ENCODE measurements at places on chromosomes 12 and 14.

- DNase-seq = no peak
These were observed 54.3 kb downstream of the DRAM1 start for GRCh38 chr12:101931498-101932326.

DNA sequence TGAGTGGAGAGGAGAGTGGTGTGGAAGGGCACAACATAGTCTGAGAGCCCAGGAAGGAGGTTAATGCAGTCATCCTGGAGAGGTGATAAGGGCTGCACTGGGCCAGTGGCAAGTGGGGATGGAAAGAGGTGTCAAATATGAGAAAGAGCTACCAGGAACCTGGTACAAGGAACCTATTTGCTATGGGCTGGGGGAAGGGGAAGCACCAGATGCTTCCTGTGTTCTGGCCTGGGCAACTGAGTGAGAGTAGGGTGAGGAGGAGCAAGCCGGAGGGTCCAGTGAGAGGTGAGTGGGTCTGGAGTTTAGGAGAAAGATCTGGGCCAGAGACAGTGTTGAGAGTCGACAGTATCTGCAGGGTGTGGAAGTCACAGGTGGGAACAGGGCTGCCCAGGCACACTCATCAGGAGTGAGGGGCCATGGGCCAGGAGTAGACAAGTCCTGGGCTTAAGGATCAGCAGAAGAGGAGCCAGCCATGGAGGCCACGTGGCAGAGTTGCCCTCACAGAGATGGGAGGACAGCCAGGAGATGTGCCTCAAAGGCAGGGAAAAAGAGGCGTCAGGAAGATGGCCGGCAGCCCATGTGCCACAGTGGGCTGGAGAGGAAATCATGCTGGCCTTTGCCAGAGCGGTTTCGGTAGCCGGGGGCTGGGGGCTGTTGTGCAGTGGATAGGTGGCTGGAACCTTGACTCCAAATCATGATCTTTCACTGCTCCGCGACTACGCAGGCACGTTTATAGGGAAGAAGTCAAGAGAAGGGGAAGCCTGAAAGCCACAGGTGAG, 2.9 kb upstream of the AQP6 start:
- DNase-seq = no peak

DNA sequence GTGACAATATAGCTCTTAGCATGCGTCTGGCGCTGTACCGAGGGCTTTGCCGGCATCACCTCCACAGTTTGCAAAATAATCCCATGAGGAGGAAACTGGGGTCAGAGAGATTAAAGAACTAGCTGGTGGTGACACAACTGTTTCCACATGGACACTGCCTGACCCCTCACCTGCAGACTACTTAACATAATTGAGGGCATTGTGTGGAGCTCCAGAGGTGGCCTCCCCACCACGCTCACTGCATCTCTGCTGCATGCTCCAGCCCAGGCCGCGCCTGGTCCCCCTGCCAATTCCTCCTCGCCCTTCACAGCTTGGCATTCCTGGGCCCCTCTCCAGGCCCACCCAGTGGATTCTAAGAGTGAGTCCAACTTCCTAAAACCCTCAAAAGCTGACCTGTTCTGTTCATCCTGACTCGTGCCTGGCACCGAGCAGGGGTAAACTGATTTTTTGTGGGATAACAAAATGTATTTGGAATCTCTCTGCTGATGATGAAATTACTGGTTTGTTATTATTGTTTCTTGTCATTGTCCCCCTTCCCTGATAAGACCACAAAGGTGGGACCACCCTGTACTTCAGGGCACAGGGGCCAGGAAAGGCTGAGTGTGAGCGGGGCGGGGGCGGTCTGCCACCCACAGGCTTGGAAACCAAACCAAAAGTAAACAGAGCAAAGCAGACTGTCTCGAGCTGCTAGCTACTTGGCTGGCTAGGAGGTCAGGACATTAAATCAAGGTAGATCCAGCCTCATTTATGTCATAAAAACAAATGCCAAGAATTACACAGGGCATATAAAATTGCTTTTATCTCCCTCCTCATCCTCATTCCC, 40.6 kb downstream of the CHGA start:
- peak; percentile 39 for DNase-seq

GRCh38 chr12:82279536-82280058, 78.6 kb downstream of the CCDC59 start:
- no peak for DNase-seq

GRCh38 chr14:77862154-77862786, 62.4 kb downstream of the ADCK1 start:
- DNase-seq = peak; percentile 88

DNA sequence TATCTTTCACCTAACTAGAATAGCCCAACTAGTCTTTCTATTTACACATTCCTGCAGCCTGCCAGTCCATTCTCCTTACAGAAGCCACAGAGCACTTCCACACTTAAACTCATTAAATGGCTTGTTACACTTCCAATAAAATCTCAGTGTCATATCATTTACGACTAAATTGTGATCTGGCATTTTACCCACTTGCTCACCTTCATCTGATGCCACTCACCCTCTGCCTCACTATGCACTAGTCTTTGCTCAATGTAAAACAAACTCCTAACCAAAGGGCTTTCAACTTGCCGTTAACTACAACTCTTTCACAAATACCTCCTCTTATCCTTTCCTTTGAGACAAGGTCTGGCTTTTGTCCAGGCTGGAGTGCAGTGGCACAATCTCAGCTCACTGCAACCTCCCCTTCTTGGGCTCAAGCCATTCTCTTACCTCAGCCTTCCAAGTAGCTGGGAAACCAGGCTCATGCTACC, 24.1 kb downstream of the YAF2 start:
- no peak for DNase-seq

DNA sequence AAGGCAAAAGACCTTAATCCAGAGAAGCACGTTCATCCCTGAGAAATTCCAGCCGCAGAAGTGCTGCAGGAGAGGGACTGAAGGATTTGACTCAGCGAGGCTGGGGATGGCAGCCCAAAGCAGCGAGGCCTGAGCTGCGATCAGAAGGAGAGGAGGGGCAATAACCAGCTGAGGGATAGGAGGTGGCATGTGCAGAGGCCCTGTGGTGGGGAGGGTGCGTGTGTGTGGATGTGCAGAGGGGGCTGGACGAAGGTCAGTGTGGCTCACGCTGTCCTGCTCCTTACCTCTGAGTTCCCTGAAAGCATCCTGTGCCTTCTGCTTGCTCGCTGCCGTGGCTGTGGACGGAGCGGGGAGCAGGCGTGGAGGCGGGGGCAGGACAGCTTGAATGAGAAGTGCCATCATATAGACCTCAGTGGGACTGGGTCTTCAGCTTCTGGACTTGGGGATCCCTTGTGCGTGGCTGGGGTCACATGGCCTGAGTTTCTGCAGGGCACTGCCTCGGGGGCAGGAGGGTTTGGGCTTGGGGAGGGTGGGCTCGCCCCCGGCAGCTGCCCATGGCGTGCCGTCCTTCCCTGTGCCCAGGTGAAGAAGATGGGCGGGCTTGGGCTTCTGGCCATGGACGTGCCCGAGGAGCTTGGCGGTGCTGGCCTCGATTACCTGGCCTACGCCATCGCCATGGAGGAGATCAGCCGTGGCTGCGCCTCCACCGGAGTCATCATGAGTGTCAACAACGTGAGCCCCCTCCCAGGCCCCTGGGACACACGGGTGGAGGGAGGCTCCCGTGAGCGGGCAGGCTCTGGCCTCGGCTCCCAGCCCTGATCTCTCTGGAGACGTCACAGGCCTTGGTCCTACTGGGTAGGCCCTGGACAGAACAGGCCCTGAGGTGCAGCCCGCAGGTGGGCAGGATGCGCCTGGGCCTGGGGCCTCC, 11.0 kb downstream of the ACADS start:
- no peak for DNase-seq

GRCh38 chr14:98227727-98228111, 1044.3 kb downstream of the BCL11B start:
- no peak for DNase-seq

GRCh38 chr14:79852950-79853744, 358.2 kb downstream of the DIO2 start:
- peak; percentile 39 for DNase-seq

DNA sequence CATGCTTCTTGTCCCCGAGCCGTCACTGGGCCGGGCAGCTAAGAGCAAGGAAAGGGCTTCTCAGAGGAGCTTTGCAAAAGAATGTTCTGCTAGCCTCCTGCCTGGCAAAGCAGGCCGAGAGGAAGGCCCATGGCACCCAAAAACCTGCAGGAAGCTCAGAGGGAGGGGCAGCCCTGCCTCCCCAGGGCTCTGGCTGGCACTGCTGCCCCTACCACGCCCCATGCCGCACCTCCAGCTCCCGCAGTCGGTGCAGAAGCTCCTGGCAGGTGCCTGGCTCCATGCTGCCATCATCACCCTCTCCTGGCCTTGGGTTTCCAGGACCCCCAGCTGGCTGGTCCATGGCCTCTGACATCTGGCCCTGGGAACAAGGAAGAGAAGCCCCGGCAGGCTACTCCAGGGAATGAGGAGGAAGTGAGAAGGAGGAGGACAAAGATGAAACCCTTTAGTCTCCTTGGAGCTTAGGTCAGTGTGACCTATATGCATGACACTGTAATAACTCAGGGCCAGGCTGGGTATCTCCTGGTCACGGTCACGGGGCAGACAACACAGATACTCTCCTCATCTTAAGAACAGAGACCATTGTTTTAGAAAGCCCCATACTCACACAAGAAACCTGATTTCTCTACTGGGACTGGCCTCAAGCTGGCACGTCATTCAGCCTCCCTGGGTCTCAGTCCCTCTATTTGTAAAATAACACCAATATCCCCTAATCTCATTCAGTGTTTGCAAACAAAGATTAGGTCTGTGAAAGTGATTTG, 24.3 kb downstream of the NCKAP5L start:
- no peak for DNase-seq

DNA sequence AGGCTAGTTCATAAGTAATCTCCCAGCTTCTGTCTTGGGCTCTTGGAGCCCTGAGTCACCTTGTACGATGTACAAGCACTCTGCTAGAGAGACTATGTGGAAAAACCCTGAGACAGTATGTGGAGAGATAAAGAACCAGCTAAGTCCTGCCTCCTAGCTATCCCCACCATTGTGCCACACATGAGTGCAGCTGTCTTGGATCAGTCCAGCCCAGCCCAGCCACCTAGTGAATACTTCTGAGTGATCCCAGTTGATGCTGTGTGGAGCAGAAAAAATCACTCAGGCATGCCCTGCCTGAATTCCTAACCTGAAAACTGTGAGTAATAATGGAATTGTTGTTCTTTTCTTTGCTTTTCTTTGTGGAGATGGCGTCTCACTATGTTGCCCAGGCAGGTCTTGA, 5.1 kb upstream of the SERPINA6 start:
- no peak for DNase-seq

DNA sequence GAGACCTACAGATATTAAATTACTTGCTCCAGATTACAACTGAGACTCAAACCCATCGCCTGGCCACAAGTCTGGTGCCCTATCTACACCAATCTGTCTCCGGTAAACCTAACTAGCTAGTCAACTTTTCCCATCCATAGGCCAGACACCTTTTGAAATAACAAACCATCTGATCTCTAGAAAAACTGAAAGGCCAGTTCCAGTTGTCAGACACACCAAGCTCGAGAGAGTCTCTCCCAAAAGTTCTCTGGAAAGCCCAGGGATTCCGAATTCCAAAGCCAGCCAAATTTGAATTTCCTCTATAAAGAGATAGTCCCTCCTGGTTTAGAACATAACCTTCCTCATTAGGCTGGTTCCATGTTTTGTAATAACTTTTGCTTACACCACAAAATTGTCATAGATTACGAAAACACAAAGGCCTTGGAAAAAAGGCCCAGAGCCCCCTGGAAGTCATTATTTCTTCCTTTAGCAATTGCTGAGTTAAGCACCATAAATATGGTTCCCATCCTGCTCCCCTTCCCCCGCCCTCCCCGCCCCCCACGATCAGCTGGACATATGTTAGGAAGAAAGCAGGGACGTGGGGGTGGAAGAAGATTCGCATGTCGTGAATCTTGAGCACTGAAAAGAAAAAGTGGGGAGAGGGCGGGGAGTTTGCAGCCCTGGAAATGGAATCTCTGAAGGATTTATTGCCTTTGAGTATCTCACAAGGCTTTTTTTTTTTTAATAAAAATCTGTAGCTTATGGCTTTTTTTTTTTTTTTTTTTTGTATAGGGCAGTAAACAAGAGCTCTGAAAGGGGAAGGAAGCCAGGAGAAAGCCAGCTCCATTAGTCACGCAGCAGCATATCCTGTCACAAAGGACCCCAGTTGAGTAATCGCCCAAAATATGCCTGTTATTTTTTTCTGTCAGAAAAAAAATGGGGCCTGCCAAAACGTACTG, 110.4 kb downstream of the ZFP36L1 start:
- DNase-seq = peak; percentile 69

- no peak for DNase-seq
These were observed 277.4 kb upstream of the SOX5 start for GRCh38 chr12:24226745-24227350.

DNA sequence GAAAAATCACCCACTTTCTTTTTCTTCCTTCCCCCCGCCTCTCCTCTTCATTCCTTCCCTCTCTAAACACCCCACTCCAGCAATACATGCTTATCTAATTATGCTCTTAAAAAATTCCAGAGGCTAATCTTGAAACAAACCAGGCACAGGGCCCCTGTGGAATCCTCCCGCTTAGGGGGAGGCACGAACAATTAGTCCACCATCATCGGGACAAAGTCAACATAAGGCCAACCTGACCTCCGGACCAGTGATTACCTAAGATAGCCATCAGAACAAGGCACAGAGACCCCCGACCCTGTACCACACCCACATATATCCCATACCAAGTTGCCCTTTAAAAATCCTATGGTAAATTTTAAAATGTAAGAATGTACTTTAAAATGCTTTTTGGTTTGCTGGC, 47.1 kb downstream of the KIF21A start:
- no peak for DNase-seq

DNA sequence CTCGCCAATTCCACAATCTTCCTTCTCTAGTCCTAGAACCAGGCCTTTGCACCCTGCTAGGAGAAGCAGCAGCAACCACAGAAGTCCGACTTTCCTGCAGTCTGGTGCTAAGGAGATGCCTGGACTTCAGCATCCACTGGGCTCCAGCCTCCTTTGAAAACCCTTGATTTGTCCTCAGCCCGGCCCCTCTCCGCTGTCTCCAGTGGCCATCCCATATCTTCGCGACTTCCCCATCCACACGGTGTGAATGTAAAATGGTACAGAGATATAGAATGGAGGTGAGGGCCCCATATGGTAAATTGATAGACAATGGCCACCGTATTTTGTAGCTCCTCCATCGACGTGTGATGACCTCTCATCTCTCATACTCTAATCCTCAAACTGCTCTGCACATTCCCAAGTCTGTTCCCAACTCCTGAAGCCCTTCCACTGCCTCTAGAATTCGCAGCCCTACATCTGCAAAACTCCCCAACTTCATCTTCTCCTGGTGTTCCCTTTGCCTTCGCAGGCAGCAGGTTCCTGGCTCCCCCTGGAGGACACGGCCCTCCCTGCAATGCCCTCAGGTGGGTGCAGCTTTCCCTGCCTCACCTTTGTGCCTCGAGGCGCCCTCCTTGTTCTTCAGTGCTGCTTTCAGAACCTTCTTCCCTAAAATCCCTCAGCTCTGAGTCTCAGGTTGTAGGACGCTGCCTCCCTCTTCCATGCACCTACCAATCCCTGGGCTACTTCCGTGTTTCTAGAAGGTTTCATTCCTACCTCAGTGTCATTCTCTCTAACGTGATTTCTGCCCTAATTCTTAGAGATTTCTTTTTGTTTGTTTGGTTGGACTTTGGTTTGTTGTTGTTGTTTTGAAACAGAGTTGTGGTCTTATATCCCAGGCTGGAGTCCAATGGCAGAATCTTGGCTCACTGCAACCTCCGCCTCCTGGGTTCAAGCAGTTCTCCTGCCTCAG, 36.7 kb downstream of the TMBIM6 start:
- DNase-seq = peak; percentile 44

All from eye (tissue), 1 donor.